NAMALWA (cell line): ENCODE measurements at places on chromosomes 2 and 18.

GRCh38 chr2:101419096-101419663, 31.9 kb upstream of the CREG2 start:
- peak; percentile 74 for DNase-seq

GRCh38 chr2:190533968-190534309, 583 bp downstream of the NEMP2 start:
- DNase-seq = no peak

DNA sequence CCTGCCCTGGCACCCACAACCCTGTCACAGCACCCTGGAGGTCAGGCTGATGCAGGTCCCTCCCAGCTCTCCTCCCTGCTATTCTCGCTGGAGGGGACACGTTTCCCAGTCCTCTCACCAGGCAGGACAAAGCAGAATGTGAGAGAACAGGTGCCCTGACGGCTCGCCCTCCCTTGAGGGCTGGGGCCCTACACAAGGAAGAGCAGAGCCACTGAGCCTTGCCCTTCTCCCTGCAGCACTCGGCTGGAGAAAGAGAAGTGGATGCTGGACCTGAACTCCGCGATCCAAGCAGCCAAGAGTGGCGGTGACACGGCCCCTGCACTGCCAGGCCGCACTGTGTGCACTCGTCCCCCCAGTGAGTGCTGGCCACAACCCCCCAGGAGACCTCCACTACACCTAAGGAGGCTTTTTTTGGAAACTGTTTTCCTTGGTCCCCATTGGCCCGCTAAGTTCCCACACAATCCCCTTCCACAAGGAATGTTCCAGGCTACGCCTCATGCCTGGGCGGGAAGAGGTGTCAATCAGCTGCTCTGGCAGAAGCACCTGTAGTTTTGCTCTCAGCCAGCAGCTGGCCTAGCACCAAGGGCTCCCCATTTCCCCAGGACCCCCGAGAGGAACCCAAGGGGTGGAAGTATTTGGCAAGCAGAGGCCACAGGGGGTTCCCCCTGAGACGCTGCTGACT, 17.4 kb downstream of the STK25 start:
- no peak for DNase-seq

- no peak for DNase-seq
These were observed 74.6 kb upstream of the GALNT5 start for GRCh38 chr2:157182834-157183396.
